ENCODE measurements at places on chromosomes 6 and 20.

GRCh38 chr6:125913864-125914351 lies 42.7 kb upstream of the HINT3 start:
- no peak for DNase-seq

DNA sequence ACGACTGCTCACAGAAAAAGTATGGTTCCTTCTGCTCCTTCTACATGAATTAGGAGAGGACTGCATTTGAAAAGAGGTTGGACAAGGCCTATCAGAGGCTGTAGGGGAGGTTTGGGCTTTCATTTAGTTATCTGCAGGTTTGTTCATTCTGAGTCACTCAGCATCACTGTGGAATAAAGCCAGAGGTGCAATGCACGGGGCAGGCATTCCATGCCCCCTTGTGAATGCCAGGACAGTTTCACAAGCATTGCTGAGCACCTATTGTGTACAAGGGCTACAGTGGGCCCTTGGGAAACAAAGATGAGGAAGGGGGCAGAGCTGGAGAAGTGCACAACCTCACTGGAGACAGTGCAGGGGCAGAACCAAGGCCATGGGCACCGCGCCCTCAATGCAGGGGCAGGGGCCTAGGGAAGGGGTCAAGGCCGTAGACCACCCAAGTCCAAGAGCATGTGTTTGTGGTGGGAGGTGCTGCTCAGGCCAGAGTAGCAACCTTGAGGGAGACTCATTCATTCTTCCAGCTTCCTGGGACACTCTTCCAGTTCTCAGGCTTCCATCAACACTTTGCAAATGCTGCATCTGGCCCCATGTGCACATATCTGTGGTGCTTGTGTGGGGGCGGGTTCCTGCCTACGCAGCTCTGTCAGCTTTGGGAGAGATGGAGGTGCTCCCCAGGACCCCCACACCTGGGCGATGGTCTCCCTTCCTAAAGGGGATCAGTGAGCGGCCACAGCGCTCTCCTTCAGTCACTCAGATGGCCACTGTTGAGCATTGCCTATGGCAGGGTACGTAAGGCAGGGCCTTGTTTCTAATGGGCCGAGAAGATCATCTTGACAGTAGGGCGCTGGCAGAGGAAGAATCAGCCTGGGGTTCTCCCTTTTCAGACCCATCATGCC lies 204.5 kb downstream of the SYNDIG1 start:
- DNase-seq: no peak

GRCh38 chr6:143258945-143259344 lies 191.6 kb downstream of the ADAT2 start:
- no peak for DNase-seq

- DNase-seq: no peak
Observed at GRCh38 chr6:156423075-156423474, 354.1 kb upstream of the ARID1B start.

DNA sequence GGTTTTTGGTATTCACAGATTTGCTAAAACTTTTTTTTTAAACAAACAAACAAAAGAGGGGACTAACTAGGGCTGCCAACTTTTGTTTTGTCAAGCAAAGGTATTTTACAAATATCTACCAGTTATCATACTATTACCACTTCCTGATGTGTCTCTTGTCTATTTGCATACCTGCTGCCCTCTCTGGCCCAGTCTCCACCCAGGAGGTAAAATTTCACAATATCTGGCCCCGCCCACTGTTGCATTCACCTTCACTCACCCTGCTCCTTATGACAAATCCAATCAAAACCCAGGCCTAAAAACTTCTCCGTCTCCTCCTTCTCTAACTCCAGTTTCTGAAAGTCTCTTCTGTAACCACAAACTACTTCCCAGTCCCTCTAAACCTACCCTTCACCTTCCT lies 82.2 kb downstream of the TRERF1 start:
- no peak for DNase-seq

- no peak for DNase-seq
Observed at GRCh38 chr6:162626869-162627268, 100.7 kb downstream of the PRKN start.

DNA sequence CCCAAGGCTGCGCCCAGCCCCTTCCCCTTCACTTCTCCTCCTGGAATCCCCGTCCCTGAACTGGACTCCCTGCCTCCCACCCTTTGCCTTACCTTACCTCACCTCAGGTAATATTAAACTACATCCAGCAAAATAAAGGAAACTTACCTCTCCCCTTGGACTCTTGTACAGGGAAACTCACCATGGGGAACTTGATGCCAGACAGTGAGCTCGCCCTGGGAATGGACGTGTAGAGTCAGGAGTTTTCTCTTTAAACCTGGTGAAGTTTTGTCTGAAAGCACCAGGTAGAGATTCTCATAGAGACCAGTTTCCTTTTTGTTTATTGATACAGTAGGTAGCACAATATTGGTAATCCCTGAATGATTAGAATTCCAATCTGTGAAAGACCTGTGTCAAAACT lies 544 bp upstream of the HLA-C start:
- DNase-seq: no peak

- DNase-seq: no peak
Observed at GRCh38 chr6:148053209-148053608, 289.4 kb upstream of the SASH1 start.

DNA sequence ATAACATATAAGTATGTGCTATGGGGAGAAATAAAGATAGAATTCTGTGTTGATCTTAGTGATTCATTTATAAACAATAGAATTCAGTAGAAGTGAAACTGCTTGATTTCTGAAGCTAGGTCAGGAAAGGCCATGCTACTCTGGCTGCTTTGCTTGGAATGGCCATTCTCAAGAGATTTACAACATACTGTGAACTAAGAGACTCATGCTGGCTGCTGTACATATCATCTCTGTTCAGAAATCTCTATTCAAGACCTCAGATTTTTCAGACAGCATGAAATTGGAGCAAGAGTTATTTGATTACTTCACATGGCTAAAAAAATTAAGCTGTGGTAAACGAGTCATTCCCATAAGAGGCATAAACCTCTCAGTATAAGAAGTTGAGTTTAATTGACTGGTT lies 662.6 kb downstream of the BCKDHB start:
- no peak for DNase-seq

GRCh38 chr6:119602215-119603178 lies 252.9 kb upstream of the MAN1A1 start:
- DNase-seq: no peak

DNA sequence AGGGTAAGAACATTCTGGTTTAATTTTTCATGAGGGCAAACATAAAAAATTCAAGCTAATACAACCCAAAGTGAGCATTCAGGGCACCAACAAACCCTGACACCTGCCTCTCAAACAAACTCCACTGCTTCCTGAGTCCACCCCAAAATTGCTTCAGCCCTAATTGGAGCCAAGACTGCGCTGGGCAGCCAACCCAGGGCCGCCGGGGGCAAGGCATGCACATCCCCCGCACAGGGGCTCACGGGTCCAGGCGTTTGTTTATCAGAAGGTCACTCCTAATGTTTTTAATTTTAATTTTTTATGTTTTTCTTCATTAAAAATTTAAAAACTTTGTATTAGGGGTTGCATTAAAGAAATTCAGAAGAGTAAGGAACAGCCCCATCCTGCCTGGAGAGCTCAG lies 459.1 kb upstream of the CDH4 start:
- DNase-seq: no peak

- DNase-seq: no peak
Observed at GRCh38 chr20:62661647-62662046, 19.3 kb downstream of the SLCO4A1 start.

DNA sequence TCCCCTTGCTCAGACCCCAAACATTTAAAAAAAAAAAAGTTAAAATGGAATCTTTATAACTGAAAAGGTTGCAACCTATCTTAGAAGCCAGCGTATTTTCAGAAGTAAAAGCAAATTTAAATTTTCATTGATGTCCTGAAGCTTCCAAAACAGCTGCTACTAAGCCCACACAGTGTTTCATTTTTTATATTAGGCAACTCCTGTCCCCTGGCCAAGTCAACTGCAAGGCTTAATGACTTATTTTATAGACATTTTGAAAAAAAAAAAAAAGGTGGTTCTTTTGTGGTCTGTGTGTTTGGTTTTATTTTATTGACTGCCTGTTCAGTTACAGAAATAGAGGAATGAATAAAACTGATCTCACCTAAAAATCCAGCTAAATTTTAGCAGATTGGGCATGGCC lies 13.0 kb downstream of the CFAP61 start:
- no peak for DNase-seq

DNA sequence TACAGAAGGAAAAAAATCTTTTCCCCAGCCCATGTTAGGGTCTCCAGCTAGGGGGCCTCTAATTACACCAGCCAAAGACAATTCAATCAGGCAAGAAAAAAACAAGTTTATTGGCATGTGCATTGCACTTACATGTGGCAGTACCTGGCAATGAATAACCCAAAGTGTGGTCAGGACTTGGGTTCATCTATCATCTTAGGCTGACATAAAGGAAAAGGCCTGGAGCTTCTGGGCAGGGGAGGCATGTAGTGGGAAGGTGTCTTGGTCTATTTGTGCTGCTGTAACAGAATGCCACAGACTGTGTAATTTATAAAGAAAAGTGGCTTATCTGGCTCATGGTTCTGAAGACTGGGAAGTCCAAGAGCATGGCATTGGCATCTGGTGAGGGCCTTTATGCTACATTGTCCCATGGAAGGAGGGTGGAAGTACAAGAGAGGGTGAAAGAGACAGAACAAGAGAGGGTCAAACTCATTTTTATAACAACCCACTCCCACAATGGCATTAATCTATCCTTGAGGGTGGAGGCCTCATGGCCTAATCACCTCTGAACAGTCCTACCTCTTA lies 4.4 kb upstream of the PYGB start:
- no peak for DNase-seq

DNA sequence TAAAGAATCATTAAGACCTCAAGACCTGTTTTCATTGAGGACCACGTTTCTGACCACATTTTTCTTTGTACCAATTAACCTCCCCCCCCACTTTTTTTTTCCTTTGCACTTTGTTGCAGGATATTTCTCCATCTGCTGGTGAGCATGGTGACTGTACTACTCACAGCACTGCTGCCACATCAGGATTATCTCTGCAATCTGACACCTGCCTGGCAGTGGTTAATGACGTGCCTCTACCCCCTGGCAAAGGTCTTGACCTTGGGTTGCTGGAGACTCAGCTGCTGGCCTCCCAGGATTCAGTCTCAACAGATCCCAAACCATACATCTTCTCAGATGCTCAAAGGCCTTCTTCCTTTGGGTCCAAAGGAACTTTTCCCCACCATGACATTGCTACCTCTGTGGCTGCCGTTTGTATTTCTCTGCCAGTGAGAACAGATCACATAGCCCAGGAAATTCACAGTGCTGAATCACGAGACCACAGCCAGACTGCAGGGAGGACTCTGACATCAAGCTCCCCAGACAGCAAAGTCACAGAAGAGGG lies 46.6 kb upstream of the EDN3 start:
- DNase-seq: peak; percentile 7

DNA sequence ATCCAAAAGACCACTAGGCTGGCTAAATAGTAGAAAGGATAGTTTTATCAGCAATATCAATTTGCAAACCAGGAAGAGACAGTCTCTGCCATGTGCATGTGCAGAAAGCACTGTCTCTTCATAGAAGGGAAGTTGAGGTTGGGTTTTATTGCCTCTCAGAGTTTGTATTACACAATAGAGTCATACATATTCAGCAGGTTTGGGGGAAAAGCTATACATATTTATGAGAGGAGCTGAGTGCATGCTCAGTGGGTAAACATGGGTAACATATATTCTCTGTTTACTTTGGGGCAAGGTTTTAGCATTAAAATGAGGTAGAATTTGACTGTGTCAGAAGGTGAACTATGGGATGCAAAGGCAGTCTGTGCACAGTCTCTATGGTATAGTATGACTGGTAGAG lies 14.9 kb downstream of the TMEM170B start:
- no peak for DNase-seq

GRCh38 chr6:4208158-4208557 lies 72.8 kb upstream of the ECI2 start:
- DNase-seq: no peak

DNA sequence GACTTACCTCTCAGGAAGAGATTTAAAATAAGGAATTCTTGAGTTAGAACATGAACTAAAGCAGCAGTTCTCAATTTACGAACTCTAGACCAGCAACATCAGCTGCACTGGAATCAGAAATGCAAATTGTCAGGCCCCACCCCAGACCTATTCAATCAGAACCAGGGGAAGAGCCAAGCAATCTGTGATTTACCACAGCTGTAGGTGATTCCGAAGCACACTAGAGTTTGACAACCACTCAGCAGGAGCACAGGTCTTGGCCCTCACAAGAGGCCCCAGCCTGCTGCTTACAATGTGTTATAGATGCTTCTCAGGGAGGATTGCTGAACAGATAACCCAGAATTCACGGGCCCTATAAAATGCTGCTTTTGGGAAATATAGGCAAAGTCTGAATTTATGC lies 279.2 kb downstream of the PTPRK start:
- DNase-seq: no peak

DNA sequence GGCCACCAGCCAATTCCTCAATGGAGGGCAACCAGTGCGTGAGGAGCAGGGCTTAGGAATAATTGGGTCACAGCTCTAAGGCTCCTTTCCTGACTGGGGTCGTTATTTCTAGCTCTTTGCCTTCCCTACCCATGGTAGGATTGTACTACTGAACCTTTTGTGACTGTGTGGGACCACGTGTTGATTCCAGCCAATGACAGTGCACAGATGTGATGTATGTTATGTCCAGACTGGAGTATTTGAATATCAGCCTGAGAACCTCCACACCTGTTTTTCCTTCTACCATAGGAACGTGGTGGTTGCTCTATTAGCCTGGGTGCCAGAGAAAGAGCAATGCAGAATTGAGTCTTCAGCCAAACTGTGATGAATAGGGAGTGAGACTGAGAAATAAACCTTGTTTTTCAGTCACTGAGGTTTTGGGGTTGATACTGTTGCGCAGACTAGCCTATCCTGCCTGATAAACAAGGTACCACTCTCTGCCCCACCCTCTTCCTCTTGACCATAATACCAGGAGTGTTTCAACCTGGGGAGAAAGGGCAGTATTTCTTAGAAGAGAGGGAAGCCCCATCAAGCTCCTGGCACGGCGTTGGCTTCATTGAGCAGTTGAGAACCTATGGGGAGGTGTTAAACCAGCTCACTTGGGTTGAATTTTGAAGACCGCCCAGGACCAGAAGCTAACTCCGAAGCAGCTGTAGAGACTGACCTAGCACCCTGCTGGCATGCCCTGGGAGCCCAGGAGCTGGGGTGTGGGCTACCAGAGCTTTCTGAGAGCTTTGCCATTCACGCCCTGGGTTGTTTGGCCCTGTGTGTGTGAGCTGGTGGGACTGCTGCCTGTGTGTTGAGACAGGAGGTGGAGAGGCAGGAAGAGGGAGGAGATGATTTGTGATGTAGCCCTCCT lies 105.5 kb upstream of the BACH2 start:
- no peak for DNase-seq

- DNase-seq: no peak
Observed at GRCh38 chr20:2698912-2699311, 6.3 kb downstream of the EBF4 start.

GRCh38 chr6:69116658-69117057 lies 481.6 kb downstream of the ADGRB3 start:
- no peak for DNase-seq

Measured in activated CD4-positive, alpha-beta T cell treated with anti-CD3 and anti-CD28 coated beads, Interleukin-2, amount 50 U/mL, for 4 hours (primary cell).